Thoracic aorta (tissue), 2 donors: ENCODE measurements at places on chromosomes 6 and 20.
A peak's percentile ranks its signal among the peaks of the same experiment; 100 is the strongest.

GRCh38 chr6:109912118-109912517, 66.0 kb upstream of the GPR6 start:
- no peak for DNase-seq

DNA sequence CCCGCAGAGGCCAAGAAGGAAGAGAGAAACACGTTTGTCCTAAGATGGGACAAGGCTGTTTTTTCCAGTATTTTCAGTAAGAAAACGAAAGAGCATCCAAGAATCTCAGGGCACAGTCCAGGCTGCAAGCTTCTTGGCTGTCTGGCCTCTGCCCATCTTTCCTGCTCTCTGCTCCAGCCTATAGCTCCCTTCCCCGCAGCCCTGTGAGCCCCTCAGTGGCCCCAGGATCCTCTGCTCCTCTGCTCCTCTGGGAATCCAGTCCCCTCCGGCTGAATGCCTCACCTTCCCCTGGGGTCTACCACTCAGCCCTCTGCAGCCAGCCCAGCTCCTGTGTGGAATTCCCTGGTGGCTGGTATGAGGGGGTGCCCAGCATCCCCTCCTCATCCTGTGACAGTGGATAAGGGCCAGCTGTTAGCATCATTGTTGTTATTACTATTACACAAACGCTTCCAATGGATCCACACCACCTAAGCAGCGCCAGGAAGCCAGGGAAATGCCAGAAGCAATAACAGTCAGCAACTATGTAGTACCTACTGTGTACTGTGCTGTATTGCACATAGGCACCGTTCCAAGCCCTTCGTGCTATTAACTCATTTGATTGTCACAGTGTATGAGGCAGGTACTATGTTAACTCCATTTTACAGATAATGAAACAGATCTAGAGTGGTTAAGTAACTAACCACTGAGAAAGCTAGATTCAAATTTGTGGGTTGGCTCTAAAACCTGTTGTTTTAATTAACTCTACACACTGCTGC, 60.3 kb upstream of the PTPN1 start:
- no peak for DNase-seq

- no peak for DNase-seq
Observed at GRCh38 chr20:57743450-57744095, 33.8 kb upstream of the PMEPA1 start.

- no peak for DNase-seq
Observed at GRCh38 chr20:38196592-38196991, 31.5 kb upstream of the TGM2 start.

DNA sequence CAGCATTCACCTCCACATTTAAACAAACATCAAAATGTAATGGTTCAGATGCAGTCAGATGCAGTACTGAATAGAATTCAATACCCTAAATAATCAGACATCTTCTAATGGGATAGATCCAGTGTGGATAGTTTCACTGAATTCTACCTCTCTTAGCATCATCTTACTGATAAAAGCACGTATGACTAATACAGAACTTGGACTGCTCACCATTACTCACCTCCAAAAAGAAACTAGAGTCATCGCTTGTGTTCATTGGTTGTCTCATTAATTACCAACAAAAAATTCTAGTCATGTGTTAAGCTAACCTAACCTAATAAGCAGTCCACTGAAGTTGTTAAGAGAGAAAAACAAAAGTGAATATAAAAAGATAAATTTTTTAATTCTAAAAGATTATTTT, 165.9 kb upstream of the IRAK1BP1 start:
- no peak for DNase-seq

DNA sequence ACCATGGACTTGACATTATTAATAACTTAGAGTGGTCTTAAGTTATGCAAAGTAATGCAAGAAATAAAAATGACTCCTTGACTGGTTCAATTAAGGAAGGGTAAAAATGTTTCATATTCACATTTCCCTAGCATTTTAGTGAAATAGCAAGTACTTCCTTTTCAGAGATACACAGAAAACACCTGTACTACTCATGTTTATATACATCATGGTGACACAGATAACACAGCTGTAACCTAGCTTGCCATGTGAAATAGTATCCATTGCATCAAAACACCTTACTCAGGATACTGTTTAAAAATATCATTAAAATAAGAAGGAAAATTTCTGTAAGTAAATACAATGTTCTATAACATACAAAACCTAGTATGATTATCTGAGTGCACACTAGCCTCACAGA, 102.4 kb downstream of the AHI1 start:
- no peak for DNase-seq

- peak; percentile 39 for DNase-seq
Observed at GRCh38 chr6:75402296-75402695, 91.3 kb downstream of the FILIP1 start.

DNA sequence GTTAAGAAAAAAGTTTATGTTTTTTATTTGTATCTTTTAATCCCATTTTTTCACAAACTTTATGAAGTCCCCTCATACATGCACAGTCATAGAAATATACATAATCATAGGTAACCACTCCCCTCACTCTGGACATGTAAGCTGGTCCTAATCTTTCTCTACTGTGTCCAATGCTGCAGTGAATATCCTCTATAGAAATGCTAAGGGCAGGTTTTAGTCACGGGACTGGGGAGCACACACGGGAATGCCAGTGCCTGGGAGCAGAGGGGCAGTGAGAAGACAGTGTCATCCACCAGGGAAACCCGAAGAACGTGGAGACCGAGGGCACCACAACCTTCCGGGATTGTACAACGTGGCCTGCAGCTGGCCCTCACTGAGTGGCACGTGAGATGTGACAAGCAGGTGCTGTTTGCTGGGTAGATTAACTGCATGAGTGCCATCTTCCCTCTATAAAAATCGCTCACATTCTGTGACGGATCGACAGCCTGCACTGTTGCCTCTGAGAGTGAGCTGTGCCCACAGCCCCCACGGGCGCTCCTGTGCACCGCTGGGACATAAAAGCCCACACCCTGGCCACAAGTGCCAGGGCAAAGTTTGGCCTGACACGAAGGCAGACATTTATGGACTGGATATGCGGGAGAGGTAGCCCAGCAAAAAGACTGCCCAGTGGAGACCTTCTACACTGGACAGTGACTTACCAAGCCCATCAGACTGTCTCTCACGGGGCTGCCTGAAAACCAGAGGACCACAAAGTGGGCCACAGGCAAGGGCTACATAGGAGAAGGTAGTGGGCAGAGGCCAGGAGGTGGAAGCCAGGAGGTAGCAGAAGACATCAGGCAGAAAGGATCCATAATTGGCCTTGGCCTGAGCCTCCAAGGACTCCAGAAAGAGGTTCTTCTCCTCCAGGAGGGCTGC, 63.2 kb downstream of the FGD2 start:
- DNase-seq, result no peak

DNA sequence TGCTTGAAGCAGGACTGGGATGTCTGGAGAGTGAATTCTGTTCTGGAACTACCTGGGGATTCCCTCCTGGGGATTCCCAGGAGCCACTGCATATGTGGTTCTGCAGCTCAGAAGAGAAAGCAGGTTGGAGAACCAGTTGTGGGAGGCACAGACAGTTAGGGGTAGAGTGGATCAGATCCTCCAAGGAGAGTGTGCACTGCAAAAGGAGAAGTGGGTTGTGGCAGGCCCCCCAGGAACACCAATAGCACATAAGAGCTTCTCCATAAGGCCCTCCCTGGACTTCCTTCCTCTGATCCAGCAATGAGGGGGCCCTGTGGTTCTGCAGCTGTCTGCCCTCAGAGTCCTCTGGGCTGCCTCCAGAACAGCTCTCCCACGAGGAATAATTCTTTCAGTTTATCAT, 369.2 kb upstream of the CNR1 start:
- no peak for DNase-seq

DNA sequence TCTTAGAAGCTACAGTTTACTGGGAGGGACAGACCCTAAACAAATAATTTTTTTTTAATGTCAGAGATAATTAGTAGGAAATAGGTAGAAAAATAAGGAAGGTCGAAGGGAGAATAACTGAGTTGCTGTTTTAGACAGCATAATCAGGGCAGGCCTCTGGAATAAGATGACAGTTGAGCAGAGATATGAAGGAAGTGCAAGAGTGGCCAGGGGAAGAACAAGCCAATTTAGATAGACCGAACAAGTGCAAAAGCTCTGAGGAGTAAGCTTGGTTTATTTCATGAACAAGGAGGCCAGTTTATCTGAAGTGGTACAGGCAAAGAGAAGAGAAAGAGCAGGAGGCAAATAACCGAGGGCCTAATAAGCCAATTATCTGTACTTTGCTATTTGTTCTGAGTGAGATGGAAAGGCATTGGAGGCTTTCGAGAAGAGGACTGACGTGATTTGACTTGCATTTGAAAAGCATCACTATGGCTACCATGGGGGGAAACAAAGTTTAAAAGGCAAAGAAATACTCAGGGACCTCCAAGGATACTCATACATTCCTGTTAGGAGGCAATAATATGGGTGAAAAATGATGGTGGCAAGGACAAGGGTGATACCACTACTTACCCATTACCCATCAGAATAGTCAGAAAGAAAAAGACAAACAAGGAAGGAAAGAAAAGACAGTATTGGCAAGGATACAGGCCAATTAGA, 19.7 kb downstream of the PROCR start:
- DNase-seq, result no peak

- no peak for DNase-seq
Observed at GRCh38 chr20:39381595-39381994, 419.5 kb downstream of the DHX35 start.

DNA sequence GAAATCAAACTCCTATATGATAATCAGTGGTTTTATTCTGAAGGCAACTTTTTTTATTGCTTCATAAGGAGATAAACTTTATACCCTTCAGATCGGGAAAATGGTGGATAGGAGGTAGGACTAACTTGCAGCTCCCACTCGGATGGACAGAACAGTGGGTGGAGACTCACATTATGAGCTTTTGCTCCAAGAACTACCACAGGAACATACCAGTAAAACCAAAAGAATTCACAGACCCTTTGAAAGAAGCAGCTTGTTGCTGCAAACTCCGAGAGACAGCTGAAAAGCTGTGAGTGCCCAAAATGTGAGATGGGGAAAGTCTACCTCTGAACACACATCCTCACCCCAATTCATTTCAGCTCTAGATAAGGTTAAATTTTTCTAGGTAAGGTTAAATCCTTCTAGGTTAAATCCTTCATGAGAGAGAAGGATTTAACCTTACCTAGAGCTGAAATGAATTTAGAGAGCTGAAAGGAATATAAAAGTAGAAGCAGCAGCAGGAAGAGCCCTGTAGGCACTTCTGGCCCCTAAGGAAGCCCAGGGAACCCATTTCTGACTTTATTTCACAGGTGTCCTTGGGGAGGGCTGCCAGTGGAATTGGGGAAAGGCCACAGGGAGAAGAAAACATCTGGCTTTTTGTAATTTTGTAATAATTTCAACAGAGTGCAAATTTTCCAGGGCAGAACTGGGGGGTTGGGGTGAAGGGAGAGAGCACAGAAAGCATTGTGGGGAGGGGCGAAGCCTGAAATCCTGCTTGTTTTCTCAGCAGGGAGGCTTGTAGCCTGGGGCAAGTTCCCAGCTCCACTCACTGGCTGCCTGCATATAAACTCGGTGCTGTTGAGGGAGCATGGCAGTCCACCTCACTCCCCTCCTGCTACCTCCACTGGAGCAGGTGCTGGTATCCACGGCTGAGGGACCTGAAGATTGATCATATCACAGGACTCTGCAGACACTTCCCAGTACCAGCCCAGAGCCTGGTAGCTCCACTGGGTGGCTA, 65.9 kb upstream of the HCRTR2 start:
- DNase-seq, result no peak

- DNase-seq, result no peak
Observed at GRCh38 chr6:32945108-32945760, 4.4 kb upstream of the HLA-DMB start.

DNA sequence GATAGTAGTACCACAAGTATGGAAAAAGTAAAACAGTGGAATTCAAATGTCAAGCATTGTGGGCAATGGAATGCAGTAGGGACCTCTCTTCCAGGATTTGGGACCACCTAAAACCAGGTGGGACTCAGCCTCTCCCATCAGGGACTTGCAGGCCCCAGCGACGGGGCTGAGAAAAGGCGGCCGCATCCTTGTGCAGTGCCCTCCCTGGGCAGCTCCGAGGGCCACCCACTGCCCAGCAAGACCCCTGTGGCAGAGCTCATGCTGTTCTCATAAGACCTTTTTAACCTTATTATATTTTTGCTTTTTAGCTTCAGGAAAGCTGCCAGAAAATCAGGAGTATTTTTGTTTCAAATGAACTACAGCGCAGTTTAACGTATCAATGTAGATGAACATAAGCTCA, 142.6 kb upstream of the RPS6KA2 start:
- no peak for DNase-seq

- no peak for DNase-seq
Observed at GRCh38 chr6:158772851-158773371, 46.3 kb downstream of the EZR start.

DNA sequence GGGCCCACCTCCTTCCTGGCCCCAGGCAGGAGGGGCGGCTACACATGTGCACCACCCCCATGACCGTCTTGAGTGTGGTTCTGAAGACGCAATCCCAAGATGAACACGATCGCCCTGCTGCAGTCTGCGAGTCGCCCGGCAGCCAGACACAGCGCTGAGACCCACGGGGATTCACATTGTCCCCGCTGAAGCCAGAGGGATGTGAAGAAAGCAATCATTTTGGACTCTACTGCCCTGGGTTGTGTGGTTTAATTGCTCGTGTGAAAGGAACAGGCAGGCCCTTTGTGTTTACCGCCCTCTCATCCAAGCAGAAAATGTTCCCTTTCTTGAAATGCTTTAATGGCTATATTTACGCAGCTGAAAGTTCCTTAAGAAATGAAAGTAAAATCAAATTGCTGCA, 279.5 kb downstream of the TAF4 start:
- DNase-seq, result no peak

GRCh38 chr6:47810885-47811284, 29.1 kb downstream of the OPN5 start:
- DNase-seq, result no peak

DNA sequence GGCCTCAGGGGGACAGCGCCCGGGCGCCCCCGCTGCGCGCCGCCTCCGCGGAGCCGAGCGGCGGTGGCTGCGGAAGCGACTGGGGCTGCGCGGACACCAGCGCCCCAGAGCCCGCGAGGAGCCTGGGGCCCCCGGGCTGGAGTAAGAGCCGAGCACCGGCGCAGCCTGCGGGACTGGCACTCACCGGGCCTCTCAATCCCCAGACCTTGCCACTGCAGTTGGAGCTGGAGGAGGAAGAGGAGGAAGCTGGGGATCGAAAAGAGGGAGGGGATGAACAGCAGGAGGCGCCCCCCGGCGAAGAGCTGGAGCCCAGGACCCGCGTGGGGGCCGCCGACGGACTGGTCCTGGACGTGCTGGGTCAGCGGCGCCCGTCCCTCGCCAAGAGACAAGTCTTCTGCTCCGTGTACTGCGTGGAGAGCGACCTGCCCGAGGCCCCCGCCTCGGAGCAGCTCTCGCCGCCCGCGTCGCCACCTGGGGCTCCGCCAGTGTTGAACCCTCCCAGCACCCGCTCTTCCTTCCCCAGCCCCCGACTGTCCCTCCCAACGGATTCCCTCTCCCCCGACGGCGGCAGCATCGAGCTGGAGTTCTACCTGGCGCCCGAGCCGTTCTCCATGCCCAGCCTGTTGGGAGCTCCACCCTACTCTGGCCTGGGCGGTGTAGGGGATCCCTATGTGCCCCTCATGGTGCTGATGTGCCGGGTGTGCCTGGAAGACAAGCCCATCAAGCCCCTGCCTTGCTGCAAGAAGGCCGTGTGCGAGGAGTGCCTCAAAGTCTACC, 590 bp downstream of the RNF217 start:
- DNase-seq, result no peak

- DNase-seq, result no peak
Observed at GRCh38 chr6:41063884-41064285, 8.3 kb downstream of the OARD1 start.
